ENCODE measurements at places on chromosomes 4 and X.

DNA sequence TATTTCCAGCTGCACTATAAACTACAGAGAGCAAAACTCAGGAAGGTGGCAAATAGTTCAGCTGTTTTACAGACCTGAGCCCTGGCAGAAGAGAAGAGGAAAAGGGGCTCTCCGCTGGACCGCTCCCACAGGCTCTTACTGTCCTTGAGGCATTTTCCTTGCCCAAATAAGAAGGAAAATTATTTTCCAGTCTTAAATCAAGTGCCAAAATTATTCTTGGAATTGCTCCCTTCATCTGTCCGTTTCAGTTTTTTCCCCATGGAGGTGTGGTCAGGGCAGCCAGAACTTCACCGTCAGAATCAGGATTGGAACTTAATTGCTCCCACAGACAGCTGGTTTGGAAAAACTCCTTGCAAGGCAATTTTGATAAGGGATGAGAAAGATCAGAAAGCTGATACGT is 35.2 kb upstream of the SPINK2 start:
- no peaks in the 10 kb centered on the region for H3K36me3 ChIP-seq
- peaks cover 18% of the 10 kb centered on the region for H3K27me3 ChIP-seq
- DNase-seq, result no peak
- no peak overlapping the region for H3K27ac ChIP-seq
- H3K4me1 ChIP-seq, result peaks cover 7% of the 10 kb centered on the region
- no peak overlapping the region for H3K4me3 ChIP-seq

DNA sequence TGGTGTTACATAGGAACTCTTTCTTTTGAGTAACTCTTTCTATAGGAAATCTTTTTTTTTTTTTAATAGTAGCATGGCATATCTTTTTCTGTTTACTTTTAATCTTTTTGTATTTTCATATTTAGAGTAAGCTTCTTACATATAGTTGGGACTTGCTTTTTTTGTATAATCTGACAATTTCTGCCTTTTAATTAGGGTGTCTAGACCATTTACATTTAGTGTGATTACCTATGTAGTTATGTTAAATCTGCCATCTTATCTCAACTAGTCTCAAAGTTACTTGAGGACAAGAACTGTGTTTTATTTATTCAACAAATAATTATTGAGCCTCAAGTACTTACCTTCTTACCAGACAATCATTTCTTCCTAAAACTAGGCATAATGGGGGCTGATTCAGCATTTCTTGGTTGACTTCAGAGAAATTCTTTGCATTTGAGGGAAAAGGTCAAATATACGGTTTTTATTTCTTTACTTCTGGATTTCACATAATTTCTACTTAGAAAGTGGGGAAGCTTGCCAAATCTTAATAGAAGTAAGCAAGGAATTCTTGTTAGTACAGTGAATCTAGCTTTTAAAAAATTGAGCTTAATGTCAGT is 28.6 kb downstream of the MND1 start:
- no peaks in the 10 kb centered on the region for H3K27me3 ChIP-seq
- no peak for DNase-seq
- no peak overlapping the region for H3K27ac ChIP-seq
- no peak overlapping the region for H3K4me3 ChIP-seq
- no peaks in the 10 kb centered on the region for H3K4me1 ChIP-seq

GRCh38 chr4:81352446-81352835 is 119.3 kb downstream of the RASGEF1B start:
- no peak overlapping the region for H3K27ac ChIP-seq
- H3K36me3 ChIP-seq, result no peaks in the 10 kb centered on the region
- no peak overlapping the region for H3K4me3 ChIP-seq
- DNase-seq, result no peak
- no peaks in the 10 kb centered on the region for H3K27me3 ChIP-seq
- peaks cover 6% of the 10 kb centered on the region for H3K4me1 ChIP-seq

GRCh38 chrX:15301924-15302323 is 13.5 kb downstream of the ASB11 start:
- H3K4me1 ChIP-seq, result peaks cover 9% of the 10 kb centered on the region
- no peak overlapping the region for H3K4me3 ChIP-seq
- no peaks in the 10 kb centered on the region for H3K36me3 ChIP-seq
- H3K27me3 ChIP-seq, result no peaks in the 10 kb centered on the region

- peaks cover 18% of the 10 kb centered on the region for H3K36me3 ChIP-seq
- H3K4me3 ChIP-seq, result no peak overlapping the region
- DNase-seq, result no peak
These were observed 30.1 kb downstream of the NEIL3 start for GRCh38 chr4:177339477-177340374.

- peaks cover 74% of the 10 kb centered on the region for H3K27me3 ChIP-seq
- no peak for DNase-seq
- H3K36me3 ChIP-seq, result no peaks in the 10 kb centered on the region
- H3K27ac ChIP-seq, result no peak overlapping the region
- peaks cover 54% of the 10 kb centered on the region for H3K4me1 ChIP-seq
These were observed 415 bp downstream of the SHISA3 start for GRCh38 chr4:42397635-42398170.

GRCh38 chr4:105996845-105997244 is 101.6 kb downstream of the NPNT start:
- H3K4me1 ChIP-seq, result peaks cover 31% of the 10 kb centered on the region
- no peak overlapping the region for H3K4me3 ChIP-seq
- no peaks in the 10 kb centered on the region for H3K36me3 ChIP-seq
- H3K27ac ChIP-seq, result no peak overlapping the region
- no peak for DNase-seq

GRCh38 chr4:162700358-162700757 is 466.3 kb downstream of the NAF1 start:
- no peaks in the 10 kb centered on the region for H3K27me3 ChIP-seq
- H3K4me3 ChIP-seq, result no peak overlapping the region
- no peak overlapping the region for H3K27ac ChIP-seq
- no peaks in the 10 kb centered on the region for H3K36me3 ChIP-seq
- peaks cover 4% of the 10 kb centered on the region for H3K4me1 ChIP-seq
- no peak for DNase-seq

DNA sequence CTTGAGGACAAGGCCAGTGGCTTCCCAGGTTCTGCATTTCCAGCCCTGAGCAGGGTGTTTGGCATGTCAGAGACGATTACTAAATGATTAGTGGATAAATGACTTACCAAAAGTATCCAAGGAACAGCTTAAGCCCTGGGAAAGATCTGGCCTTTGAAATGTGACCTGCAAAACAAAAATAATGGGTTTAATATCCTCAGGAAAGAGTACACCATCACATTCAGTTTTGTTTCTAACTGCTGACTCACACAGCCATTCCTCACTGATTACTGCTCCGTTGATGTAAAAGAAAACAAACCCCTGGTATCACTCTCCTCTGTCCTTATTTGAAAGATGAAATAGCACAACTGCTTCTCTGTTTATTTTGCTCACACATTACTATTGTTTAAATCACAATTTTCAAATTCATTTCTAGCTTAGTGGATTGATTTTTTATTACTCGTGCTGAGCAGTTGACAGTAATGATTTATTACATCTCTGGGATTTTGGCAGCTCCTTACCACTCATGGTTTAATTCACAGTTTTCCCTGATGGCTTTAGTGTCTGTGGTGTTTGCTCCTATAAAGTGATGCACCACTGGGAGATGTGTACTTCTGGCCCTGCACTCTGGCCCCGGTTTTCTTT is 117.0 kb downstream of the CBLL2 start:
- no peak overlapping the region for H3K4me3 ChIP-seq
- DNase-seq, result no peak

DNA sequence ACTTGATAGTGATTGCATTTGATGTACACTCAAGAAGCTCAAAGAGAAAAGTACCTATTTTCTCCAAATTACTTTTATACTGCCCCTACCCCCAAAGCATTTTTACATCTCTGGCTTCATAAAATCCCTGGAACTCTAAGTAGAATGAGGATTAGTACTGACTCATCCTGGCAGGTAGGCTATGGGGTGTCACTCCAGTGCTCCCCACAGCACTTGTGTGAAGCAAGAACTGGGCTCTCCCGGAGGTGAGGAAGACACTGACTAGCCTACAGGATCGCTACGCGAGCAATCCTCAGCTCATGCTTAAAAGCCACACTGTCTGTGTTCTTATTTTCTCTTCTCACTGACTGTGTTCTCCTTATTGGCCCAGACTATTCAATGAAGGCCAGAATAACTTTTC is 90.4 kb upstream of the NDP start:
- no peaks in the 10 kb centered on the region for H3K27me3 ChIP-seq
- no peaks in the 10 kb centered on the region for H3K4me1 ChIP-seq
- DNase-seq, result no peak
- no peaks in the 10 kb centered on the region for H3K36me3 ChIP-seq
- H3K4me3 ChIP-seq, result no peak overlapping the region

GRCh38 chr4:140070366-140070765 is 83.6 kb downstream of the MAML3 start:
- DNase-seq, result no peak
- H3K27ac ChIP-seq, result no peak overlapping the region
- H3K27me3 ChIP-seq, result no peaks in the 10 kb centered on the region
- H3K36me3 ChIP-seq, result no peaks in the 10 kb centered on the region
- H3K4me1 ChIP-seq, result peaks cover 14% of the 10 kb centered on the region

DNA sequence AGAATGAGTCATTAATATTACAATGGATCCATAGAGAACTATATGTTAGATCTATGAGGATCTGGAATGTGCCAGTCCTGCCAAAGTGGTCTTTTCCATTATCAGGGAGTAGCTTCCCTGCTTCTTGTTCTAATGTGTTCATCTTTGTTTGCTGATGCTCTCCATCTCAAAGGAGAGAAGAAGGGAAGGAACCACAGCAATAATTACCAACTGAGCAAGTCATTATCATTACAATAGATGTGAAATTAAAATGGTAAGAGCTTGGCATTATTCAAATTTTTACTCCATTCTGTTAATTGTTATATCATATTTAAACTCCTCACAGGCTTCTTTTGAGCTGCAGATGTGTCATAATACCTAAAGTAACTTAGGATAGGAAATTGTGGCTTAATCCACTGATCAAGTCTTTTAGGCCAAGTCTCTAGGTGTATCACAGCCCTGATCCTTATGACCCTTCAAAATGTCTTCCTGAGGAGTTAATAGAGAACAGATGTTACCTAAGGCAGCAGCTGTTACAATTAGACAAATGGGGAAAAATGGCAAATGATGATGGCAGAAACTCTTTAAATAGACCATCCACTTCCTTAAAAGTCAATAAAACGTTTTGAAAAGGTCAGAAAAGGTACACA is 1492.7 kb upstream of the IGFBP7 start:
- peak overlapping the region; percentile 96 for H3K27ac ChIP-seq
- peaks cover 80% of the 10 kb centered on the region for H3K4me1 ChIP-seq
- H3K4me3 ChIP-seq, result peak overlapping the region; percentile 15
- no peaks in the 10 kb centered on the region for H3K27me3 ChIP-seq
- no peaks in the 10 kb centered on the region for H3K36me3 ChIP-seq

GRCh38 chr4:153639833-153640802 is 44.0 kb upstream of the TLR2 start:
- peaks cover 18% of the 10 kb centered on the region for H3K36me3 ChIP-seq
- no peaks in the 10 kb centered on the region for H3K27me3 ChIP-seq
- peaks cover 7% of the 10 kb centered on the region for H3K4me1 ChIP-seq
- no peak overlapping the region for H3K4me3 ChIP-seq

DNA sequence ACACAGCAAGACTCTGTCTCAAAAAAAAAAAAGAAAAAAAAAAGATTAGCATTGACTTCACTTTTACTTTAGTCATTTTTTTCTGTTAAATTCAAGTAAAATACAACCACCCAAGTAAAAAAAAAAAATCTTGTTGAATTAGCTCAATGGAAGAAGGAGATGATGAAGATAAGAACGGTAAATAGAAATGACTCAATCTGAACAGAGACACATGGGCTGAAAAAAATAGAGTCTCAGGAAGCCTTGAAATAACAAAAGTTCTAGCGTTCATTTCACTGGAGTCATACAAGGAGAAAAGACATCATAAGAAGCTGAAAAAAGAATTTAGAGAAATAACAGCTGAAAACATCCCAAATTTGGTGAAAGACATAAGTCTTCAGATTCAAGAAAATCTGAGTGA is 75.5 kb downstream of the CASP3 start:
- H3K4me3 ChIP-seq, result no peak overlapping the region
- 0 out of 2 replicates have a peak, but pooled peaks cover 4% of the 10 kb centered on the region for H3K36me3 ChIP-seq
- no peak for DNase-seq
- H3K27me3 ChIP-seq, result no peaks in the 10 kb centered on the region
- H3K27ac ChIP-seq, result no peak overlapping the region
- peaks cover 5% of the 10 kb centered on the region for H3K4me1 ChIP-seq

DNA sequence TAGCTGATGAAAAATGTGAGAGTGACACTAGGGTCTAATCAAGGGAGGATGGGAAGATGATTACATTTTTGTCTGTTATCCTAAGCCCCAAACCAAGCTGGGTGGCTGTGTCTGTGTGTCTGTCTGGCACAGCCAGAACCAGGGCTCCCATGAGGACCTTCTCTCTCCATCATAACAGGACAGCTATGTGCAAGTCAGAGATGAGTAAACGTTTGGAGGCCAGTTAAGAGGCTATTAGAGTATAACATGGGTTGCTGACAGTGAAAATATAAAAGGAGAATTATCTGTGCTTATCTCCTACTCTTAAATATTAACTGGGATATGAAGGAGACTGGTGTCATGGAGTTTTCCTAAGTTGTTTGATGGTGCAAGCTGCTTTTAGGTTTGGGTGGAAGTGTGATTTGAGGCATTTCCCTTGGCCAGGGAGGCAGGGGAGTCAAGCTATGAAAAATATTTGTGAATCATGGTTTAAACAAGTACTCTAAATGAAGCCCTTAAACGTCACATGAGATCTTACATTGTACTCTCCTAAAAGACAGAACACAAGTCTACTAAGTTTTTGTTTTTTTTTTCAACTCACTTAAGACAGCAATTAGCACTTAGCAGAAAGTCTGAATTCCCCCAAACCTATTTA is 156.2 kb downstream of the ENOX2 start:
- no peak for DNase-seq
- H3K4me1 ChIP-seq, result no peaks in the 10 kb centered on the region
- H3K27me3 ChIP-seq, result no peaks in the 10 kb centered on the region
- no peak overlapping the region for H3K27ac ChIP-seq
- no peaks in the 10 kb centered on the region for H3K36me3 ChIP-seq

DNA sequence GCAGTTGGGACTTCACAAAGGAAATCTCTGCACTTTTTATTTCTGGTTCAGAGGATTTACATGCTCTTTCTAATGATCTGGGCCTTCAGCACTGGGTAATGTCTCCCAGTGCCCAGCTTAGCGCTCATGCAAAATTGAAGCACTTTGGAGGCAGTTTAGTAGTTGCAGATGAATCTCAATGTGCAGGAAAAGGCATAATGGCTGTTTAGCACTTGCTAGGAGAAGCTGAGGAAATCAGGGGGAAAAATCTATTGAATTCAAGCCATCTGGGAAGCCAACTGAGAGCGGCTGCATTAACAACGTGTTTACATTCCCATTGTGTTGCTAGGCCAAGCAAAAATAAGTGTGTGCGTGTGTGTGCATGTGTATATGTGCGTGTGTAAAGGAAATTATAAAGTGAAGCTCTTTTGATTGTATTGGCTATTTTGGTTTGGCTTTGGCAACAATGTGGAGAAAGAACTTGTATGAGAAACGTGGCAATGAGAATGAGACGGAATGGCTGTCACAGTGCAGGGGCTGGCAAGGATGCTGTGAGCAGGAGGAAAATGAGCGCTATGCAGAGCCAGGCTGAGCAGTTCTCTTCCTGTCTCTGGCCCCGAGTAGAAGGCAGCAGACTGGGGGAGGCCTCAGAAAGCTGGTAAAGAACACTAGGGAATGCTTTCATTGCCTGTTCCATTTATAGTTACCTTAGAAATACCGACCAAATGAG is 231.5 kb downstream of the UNC5C start:
- peaks cover 14% of the 10 kb centered on the region for H3K4me1 ChIP-seq
- H3K27ac ChIP-seq, result peak overlapping the region; percentile 51
- no peak for DNase-seq
- no peak overlapping the region for H3K4me3 ChIP-seq
- H3K36me3 ChIP-seq, result no peaks in the 10 kb centered on the region

- no peaks in the 10 kb centered on the region for H3K27me3 ChIP-seq
- no peaks in the 10 kb centered on the region for H3K36me3 ChIP-seq
- H3K4me1 ChIP-seq, result no peaks in the 10 kb centered on the region
- no peak overlapping the region for H3K4me3 ChIP-seq
- no peak overlapping the region for H3K27ac ChIP-seq
These were observed 78.7 kb upstream of the TET2 start for GRCh38 chr4:105067946-105068345.

Measured in WTC11 (cell line).